Stimulated activated CD4-positive, alpha-beta T cell treated with anti-CD3 and anti-CD28 coated beads, TNF-alpha, amount 100 ng/mL, for 1 hour (primary cell): ENCODE measurements at places on chromosomes 4 and X.

DNA sequence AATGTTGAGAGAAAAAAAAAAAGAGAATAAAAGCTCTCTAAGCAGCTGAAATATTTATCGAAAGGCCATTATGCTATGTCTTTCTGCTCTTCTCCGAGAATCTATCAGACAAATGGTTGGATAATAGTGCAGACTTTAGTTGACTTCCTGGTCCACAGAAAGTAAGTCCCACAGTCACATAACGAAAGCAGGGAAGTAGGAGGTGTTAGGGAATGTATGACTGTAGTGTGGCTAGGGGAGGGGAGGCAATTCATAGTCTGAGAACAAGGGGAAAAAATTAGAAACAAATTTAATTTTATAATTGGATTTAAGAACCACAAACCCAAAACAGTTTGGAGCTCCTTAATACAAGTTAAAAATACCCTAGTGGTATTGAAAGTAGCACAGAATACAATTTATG, 79.7 kb upstream of the VEGFC start:
- DNase-seq: no peak

- no peak for DNase-seq
Observed at GRCh38 chr4:154033921-154034320, 245.0 kb upstream of the SFRP2 start.

- no peak for DNase-seq
Observed at GRCh38 chr4:147651563-147651962, 32.4 kb downstream of the PRMT9 start.

DNA sequence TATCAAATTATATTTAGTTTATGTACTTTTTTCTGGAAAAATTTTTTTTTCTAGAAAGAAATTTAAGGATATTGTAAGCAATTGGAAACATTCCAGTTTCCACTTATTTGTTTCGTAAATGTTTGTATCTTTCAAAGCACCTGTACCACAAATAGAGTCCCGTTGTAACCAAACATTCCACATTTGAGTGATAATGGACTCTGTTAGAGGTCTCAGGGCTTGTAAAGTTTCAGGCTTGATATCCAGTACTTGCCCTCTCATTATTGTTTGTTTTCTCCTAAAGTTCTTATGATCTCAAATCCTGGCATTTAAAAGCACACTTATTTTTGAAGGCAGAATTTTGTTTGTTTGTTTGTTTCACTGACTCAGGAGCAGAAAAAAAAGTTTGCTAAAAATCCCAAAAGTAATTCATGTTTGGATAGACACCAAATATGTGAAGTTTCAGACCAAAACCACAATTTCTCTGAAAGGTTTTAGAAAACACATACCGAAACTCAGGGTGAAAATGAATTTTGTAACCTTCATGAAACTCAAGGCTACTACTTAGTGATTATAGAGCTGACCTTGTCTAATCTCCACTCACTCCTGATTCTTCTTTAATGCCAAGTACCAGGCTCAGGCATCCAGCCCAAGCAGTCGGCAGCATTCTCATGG, 5.7 kb upstream of the TMEM192 start:
- DNase-seq: no peak

GRCh38 chrX:112083624-112084326, 1.2 kb upstream of the TRPC5 start:
- DNase-seq: no peak

DNA sequence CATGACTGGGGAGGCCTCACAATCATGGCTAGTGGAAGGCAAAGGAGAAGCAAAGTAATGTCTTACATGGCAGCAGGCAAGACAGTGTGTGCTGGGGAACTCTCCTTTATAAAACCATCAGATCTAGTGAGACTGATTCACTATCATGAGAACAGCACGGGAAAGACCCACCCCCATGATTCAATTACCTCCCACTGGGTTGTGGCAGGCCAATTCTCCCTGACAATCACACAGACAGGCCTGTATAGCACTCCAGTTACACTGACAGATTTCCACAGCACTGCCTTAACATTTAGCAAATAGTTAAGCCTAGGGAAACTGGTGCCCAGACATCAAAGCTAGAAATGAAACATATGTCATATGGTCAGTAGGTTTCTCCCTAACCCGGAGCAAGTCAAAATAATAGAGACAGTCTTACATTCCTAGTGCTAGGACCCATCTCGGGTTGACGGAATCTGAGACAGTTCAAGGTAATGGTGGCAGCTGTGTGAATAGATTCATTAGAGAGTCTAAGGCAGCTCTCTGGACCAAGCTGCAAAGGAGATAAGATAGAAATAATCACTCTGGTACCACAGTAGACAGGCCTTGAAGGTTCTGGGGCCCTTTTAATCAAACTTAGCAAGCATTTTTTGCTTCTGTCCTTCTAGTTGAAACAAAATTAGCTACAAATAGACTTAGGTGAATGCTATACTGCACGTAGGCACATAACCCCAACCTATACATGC, 9.4 kb upstream of the HERC5 start:
- DNase-seq: no peak

GRCh38 chr4:137238456-137239162, 293.7 kb downstream of the PCDH18 start:
- DNase-seq: no peak

DNA sequence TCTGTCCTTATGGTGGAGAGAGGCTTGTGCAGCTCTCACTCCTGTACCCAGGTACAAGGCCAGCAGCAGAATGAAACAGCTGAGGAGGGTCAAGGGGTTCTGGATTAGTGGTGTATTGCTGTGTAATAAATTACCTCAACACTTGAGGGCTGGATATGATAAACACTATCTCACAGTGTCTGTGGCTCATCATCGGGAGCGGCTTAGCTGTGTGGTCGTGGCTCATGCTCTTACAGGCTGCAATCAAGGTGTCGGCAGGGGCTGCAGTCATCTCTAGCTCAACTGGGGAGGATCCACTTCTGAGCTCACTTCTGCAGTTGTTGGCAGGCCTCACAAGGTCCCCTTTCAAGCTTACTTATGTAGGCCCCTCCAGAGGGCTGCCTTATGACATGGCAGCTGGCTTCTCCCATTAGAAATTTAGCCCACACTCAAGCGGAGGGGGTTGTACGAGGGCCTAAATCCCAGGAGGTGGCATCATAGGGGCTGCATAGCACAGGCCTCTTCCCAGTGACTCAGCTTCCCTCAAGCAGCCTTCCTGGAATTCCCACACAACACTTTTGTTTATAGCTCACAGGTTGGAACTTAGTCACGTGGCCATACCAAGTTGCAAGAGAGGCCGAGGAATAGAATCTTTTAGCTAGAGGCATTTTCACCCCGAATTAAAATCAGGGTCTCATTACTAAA, 148.2 kb upstream of the RPS6KA3 start:
- no peak for DNase-seq

- DNase-seq: no peak
Observed at GRCh38 chr4:39406763-39407583, at the start of gene KLB. TSS of gene KLB (plus strand) at chr4:39406930. CDS start at chr4:39406950, 20 bp downstream.

- DNase-seq: no peak
Observed at GRCh38 chr4:20829617-20830357, 129.5 kb downstream of the PACRGL start.

- DNase-seq: no peak
Observed at GRCh38 chr4:123651536-123652180, 255.1 kb downstream of the SPRY1 start.

DNA sequence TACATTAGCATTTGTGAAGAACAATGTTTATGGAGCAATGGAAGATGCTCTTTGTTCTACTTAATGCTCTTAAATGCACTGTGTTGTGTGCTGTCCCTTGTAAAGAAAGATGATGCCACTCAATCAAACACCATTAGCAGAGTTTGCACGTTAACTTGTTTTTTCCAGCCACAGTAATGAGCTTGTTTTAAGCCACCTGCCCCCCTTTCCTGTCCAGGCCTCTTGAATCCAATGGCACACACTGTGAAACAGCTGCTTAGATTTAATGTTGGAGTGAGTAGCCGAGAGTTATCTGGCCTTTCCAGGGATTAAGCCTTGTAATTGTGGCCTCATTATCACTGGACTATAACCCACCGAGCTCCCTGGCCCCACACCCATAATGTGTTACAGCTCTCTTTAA, 86.0 kb downstream of the PAK3 start:
- DNase-seq: no peak

GRCh38 chr4:87306056-87306455, 16.6 kb downstream of the HSD17B13 start:
- DNase-seq: no peak

- no peak for DNase-seq
Observed at GRCh38 chr4:153438916-153439756, 27.0 kb upstream of the TMEM131L start.

GRCh38 chrX:120813982-120814381, 61.7 kb downstream of the CT47B1 start:
- DNase-seq: no peak

DNA sequence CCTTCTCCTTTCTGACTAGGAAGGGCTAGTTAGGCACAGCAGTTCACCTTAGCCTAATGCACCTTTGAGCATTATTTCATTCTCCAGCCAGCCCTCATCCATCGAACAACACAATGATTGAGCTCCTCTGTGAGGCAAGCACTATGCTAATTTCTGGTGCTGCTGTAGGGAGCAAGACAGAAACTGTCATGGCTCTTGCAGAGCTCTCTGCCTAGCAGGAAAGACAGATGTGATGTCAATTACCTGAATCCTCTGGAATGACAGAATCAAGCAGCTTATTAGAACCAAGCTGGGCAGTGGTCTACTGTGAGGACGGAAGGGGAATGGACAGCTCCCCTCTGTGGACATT, 256.1 kb upstream of the NOCT start:
- no peak for DNase-seq

DNA sequence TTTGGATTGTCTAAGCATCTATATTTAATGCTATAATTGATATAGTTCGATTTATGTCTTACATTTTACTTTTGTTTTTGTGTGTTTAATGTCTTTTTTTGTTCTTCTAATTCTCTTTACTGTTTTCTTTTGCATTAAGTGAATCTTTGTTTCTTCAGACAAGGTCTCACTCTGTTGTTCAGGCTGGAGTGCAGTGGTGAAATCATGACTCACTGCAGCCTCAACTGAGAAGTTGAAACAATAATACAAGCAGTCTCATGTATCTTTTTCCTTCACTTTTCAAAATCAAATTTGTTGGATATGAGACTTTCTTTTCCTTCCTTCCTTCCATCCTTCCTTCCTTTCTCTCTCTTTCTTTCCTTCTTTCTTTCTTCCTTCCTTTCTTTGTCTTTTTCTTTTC, 1401.6 kb downstream of the ADGRL3 start:
- no peak for DNase-seq

GRCh38 chr4:152456609-152457008, 79.3 kb downstream of the FBXW7 start:
- DNase-seq: no peak

DNA sequence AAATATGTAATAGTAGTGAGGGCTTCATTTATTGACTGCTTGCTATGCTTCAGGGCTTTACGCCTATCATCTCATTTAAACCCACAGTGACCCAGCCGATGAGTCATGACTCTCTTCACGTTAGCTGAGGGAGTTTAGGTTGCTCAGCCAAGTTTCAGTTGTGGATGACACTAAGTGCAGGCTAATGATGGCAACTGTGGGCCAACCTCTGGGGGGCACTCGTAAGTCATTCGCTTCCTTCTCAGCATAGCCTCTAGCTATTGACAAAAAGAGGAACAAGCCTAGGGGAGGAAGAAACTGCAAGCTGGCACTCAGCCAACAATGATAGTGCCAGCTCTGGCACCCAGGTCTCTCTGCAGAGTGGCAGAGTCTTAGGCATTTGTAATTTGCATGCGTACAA, 325.0 kb downstream of the ARHGAP10 start:
- peak; percentile 17 for DNase-seq

DNA sequence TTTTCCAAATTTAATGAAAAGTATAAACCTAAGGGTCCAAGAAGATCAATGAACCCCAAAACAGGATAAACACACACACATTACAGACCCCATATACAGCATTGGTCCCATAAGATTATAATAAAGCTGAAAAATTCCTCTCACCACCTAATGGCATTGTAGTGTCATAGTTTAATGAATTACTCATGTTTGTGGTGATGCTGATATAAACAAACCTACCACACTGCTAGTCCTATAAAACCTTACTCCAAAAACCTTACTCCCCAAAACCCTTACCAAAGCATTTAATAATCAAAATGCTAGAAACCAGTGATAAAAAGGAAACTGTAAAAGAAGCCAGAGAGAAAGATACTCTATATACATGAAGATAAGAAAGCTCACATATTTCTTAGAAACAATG, 148.1 kb upstream of the SH3RF1 start:
- DNase-seq: no peak

- no peak for DNase-seq
Observed at GRCh38 chr4:13601048-13601447, 26.5 kb downstream of the BOD1L1 start.

GRCh38 chrX:44035571-44035970, 62.4 kb upstream of the NDP start:
- DNase-seq: no peak

GRCh38 chrX:130085551-130086446, 24.5 kb downstream of the ELF4 start:
- DNase-seq: no peak

DNA sequence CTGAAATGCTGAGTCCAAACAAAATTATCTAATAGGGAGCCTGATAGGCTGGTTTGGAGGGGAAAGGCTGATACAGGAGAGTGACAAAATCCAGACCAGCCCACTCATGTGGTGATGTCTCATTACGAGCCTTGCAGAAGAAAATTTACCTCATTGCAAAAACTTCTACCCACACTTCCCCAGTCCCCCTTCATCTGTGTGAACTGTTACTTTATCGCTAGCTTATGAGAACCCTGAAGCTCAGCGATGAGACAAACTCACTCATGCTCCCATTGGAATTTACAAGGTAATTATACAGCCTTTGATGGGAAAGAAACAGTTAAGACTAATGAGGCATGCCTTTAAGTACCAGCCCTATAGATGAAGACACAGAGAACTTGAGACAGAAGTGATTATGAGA, 76.1 kb downstream of the ARHGAP6 start:
- DNase-seq: no peak

- DNase-seq: no peak
Observed at GRCh38 chrX:96435378-96436035, 249.1 kb upstream of the DIAPH2 start.

DNA sequence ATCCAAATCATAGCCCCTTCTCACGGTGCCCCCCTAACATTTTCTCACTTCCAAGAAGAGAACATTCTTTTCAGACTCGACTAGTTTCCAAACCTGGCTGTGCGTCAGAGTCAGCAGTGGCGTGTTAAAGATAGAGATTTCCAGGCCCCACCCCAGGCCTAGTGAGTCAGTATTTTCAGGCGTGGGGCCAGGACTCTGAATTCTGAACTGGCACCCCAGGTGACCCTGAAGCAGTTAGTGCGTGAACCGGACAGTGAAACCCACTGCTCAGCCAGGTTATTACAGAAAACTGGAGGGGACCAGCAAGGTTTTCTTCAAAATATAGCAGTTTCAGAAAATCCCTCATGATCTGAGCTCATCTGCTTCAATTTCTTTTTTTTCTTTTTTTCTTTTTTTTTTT, 35.0 kb upstream of the BCOR start:
- no peak for DNase-seq

GRCh38 chrX:155071694-155072280, 479 bp downstream of the BRCC3 start:
- DNase-seq: no peak
